Activated CD8-positive, alpha-beta memory T cell treated with anti-CD3 and anti-CD28 coated beads for 24 hours (primary cell): ENCODE measurements at places on chromosomes 2 and 18.

- no peak for DNase-seq
Measured at GRCh38 chr2:937530-937929, 13.1 kb upstream of the SNTG2 start.

DNA sequence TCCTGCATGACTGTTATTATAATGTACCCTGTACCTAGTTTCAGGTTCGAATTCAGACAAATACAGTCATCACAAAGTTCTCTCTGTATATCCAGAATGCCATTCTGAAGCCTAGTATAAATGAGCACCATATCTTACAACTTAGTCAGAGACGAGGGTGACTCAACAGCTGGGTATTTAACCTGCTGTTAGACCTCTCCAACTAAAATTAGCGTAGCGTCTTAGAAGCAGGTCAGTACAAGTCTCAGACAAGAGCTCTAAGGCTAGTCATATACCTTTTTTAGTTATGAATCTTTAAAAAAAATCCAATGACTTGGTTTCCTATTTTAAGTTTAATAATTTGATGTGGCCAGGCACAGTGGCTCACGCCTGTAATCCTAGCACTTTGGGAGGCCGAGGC lies 74.1 kb downstream of the CABYR start:
- no peak for DNase-seq

GRCh38 chr2:47303341-47304148 lies 99.4 kb upstream of the MSH2 start:
- no peak for DNase-seq

DNA sequence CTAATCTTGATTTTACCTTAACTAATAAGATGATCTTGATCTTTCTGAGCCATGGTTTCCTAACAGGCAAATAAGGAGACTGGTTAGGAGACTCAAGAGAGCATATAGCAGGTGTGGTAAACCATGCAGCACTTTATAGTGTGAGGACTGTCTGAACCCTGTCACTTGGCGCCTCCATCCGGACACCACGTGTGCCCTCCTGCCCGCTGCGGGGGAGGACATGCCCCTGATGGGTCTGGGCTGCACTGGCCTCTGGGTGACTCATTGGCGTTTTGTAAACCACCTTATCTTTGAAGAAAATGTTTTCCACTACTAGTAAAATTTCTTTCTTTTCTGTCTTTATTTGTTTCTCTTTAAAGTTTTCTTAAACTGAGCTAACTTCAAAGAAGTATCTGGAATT lies 131.1 kb downstream of the FMNL2 start:
- no peak for DNase-seq

DNA sequence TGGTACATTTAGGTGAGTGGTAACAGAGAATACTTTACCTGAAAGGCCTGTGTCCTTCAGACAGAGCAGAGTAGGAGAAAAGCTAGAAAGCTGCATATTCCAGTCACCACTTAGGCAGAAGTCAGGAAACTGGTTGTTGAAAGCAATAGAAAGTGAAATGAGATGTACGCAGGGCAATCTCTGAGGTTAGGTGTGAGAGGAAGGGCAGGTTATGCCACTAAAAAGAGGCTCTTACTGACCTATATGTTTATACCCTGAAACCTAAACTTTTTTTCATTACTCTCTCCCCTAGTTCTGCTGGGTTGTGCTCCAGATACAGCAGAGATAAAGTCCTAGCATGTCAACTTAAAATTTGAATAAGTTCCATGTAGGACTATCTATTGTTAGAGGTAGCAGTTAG lies 93.5 kb downstream of the COX7A2L start:
- no peak for DNase-seq

DNA sequence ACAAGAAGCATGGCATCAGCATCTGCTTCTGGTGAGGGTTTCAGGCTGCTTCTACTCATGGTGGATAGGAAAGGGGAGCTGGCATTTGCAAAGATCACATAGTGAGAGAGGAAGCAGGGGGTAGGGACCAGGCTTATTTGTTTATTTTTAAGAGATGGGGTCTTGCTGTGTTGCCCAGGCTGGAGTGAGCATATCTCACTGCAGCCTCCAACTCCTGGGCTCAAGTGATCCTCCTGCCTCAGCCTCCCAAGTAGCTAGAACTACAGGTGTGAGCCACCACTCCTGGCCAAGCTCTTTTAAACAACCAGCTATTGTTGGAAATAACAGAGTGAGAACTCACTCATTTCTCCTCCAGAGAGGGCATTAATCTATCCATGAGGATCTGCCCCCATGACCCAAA lies 269.4 kb upstream of the FBXO11 start:
- no peak for DNase-seq

- no peak for DNase-seq
Measured at GRCh38 chr2:46122318-46122976, 174.8 kb upstream of the EPAS1 start.

- DNase-seq = peak; percentile 79
Measured at GRCh38 chr18:79522451-79523205, 126.9 kb downstream of the NFATC1 start.

DNA sequence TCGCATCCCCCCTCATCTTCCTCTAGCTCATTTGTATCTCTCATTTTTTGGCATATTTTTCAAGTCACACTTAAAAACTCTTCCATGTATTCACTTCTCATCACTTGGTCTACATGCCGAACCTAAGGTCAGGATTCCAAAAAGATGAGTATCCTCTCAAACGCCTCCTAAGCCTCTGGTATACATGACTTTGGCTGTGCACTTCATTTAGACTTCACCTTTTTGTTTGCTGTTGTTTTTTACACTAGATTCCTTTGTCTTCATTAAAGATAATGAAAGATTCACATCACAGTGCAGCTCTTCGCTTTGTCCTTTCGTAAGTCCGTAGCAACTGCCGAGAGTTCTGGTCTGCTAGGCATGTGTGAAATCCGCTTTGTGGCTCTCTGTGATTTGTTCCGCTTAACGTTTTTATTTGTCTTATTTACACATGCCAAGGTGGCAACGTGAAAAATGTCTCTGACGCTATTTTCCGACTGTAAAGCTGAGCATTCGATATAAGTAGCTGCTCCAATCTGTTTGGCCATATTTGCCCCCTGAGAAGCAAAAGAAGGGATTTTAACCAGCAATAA lies 17.7 kb downstream of the RND3 start:
- DNase-seq = no peak

DNA sequence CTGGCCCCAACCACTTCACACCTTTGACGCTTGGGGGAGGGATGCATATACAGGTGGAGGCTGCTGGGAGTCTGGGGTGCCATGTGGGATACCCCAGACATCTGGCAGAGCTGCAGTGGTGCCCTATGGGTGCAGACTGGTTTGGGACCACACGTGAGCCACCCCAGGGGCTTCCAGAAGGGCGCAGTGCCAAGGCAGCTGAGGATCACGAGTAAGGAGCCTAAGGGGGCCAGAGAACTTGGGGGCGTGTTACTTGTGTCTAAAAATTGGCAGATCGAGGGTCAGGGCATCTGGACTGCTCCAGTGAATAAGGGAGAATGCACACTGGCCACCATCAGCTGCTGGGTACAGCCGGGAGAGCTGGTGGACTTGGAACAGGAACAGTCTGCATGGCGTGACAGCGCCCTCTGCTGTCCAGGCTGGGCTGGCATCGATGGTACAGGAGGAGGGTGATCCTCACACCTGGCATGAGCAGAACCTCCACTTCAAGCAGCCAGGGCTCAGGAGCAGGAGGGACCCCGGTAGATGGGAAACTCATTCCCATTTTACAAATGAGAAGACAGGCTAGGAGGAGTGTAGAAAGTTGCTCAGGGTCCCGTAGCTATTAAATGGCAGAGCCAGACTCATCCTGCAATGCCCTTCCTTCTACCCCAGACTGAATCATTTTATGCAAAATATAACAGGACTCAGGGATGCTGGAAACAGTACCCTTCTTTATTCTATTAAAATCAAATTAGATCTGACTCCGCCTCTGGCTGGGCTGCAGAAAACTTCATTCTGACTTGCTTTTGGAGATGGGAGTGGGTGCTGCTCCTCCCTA lies 60.4 kb downstream of the ATOH8 start:
- DNase-seq = peak; percentile 94
